Panc1 (cell line): ENCODE measurements at places on chromosomes 13 and 19.

- DNase-seq: no peak
These were observed 2.6 kb downstream of the BRCA2 start for GRCh38 chr13:32317716-32318465.

- DNase-seq: no peak
These were observed 11.6 kb downstream of the CNFN start for GRCh38 chr19:42378225-42379215.

DNA sequence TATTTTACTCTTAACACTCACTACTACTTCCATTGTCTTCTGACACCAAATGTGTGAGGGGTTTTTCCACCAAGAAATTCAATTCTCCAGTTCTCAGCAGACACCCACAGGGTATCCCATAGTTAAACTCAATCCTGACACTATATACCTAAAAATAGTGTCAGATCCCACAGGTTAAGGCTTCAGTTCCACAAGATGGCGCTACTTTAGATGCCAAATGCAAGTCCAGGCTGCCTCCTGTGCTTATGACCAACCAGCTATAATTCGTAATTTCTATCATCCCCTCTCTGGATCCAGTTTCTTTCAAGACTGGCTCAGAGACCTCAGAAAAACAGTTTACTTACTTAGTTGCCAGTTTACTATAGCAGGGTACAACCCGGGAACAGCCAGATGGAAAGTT is 1146.2 kb upstream of the SPRY2 start:
- DNase-seq: no peak

- DNase-seq: peak; percentile 81
These were observed 245.7 kb downstream of the DNAJC15 start for GRCh38 chr13:43269037-43269481.

DNA sequence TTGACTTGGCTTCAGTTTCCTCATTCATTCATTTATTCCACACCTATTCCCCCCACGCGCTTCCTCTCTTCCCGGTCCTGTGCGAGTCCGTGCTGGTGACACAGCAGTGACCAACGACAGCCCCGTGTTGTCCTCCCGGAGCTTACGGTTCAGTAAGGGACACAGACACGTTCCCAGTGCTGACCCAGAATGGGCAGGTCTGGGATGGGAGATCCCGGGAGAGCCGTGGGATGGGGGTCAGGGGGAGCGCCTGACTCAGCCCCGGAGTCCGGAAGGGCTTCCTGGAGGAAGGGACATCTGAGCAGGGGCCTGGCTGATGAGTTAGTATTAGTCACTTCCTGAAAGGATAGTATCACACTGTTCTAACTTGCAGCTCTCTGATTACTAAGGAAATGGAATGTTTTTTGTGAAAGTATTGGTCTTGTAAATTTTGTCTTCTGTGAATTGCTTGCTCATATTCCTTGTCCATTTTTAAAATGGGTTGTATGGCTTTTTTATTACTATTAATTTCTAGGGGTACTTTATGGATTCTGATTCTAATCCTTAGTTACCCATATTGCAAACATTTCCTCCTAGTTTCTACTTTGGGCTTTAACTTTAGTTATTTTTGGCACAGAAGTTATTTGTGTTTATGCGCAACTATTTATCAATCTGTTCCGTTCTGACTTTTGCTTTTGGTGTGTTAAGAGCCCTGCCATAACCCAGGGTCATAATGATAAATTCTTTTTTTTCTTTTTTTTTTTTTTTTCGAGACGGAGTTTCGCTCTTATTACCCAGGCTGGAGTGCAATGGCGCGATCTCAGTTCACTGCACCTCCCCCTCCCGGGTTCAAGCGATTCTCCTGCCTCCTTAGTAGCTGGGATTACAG is 708 bp upstream of the ERCC1 start:
- no peak for DNase-seq

DNA sequence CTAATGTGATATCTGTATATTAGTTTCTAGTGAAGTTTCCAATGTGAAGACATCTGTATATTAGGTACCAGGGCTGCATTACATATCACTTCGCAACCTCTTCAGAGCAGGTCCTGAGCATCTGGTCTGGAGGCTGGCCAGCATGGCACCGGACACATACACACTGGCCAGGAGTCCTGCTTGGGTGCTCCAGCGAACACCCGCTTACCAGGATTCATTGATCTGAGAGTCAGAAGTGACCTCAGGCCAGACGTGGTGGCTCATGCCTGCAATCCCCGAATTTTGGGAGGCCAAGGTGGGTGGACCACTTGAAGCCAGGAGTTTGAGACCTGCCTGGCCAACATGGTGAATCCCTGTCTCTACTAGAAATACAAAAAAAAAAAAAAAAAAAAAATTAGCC is 93.0 kb upstream of the IRS2 start:
- no peak for DNase-seq

GRCh38 chr13:50613356-50613831 is 230.1 kb downstream of the DLEU7 start:
- no peak for DNase-seq

DNA sequence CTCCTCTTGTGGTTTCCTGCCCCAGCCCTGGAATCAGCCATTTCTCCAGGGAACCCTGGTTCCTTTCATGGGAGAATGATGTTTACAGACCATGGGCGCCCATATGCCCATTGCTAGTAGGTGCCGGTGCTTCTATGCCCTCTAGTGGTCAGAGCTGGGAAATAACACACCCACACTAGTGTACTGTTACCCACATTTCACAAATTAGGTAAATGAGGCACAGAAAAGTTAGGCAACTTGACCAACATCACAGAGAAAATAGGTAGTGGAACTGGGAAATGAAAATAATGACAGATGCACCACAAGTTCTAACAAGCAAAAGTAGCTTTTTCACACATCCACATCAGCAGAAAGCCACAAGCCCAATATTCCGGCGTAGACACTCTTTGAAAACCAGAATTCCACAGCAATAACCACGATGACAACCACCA is 1.3 kb upstream of the CEACAM3 start:
- no peak for DNase-seq
